HT1080 (cell line): ENCODE measurements at places on chromosomes 16 and 17. TPM values are rescaled to one million over a fixed set of nuclear protein-coding genes. Genes with fewer than 3 reads are reported as not detected.

Gene CHD9NB
- total RNA-seq = 3.7 and 4.2 TPM in 2 replicates

Gene ATP2A1
- 0.27 TPM in 1 of 2 replicates, not detected in the other for total RNA-seq

Gene ITGB4
- total RNA-seq = 1.1 and 1.4 TPM in 2 replicates

Gene HOXB1
- not detected in 2 replicates for total RNA-seq

Gene TNP2
- not detected in 2 replicates for total RNA-seq

Gene FBRS
- 20.0 and 23.1 TPM in 2 replicates for total RNA-seq

Gene TMEM208
- total RNA-seq = 39.4 and 50.3 TPM in 2 replicates

Gene APOBR
- total RNA-seq = 0.03 TPM in 1 of 2 replicates, not detected in the other

Gene MYLK3
- total RNA-seq = 0.17 and 0.19 TPM in 2 replicates

Gene LPO
- total RNA-seq = 0.05 TPM in 1 of 2 replicates, not detected in the other

Gene KRT33B
- not detected in 2 replicates for total RNA-seq

Gene KRTAP1-1
- total RNA-seq = not detected in 2 replicates

Gene MYADML2
- total RNA-seq = not detected in 2 replicates

Gene TXNL4B
- 12.7 and 14.4 TPM in 2 replicates for total RNA-seq

Gene ARHGAP44
- 0.17 and 1.00 TPM in 2 replicates for total RNA-seq

Gene UTP4
- 42.4 and 72.3 TPM in 2 replicates for total RNA-seq

Gene MT3
- not detected in 2 replicates for total RNA-seq

Gene KRTAP2-2
- not detected in 2 replicates for total RNA-seq

Gene TELO2
- total RNA-seq = 27.1 and 35.6 TPM in 2 replicates

Gene PTX4
- total RNA-seq = not detected in 2 replicates

Gene P2RX1
- total RNA-seq = not detected in 2 replicates

Gene MBTPS1
- 62.4 and 72.8 TPM in 2 replicates for total RNA-seq

Gene HIC1
- total RNA-seq = 0.53 and 0.79 TPM in 2 replicates

Gene ABI3
- total RNA-seq = 10.3 and 13.7 TPM in 2 replicates

Gene MPP3
- 10.6 and 12.5 TPM in 2 replicates for total RNA-seq

Gene GRAP
- total RNA-seq = 0.11 and 0.23 TPM in 2 replicates

Gene SLC25A10
- 96.9 and 106 TPM in 2 replicates for total RNA-seq

Gene GPR142
- not detected in 2 replicates for total RNA-seq

Gene CCR7
- 0.07 and 0.21 TPM in 2 replicates for total RNA-seq

Gene EPN2
- total RNA-seq = 13.5 and 15.8 TPM in 2 replicates

Gene CDRT15
- not detected in 2 replicates for total RNA-seq

Gene RASL10B
- total RNA-seq = 6.8 and 7.6 TPM in 2 replicates

Gene CCDC200
- total RNA-seq = not detected in 2 replicates

Gene GLTPD2
- not detected in 2 replicates for total RNA-seq

Gene DHRS7C
- total RNA-seq = not detected in 2 replicates

Gene MPO
- total RNA-seq = not detected in 2 replicates

Gene CCL13
- not detected in 2 replicates for total RNA-seq

Gene NGFR
- 6.3 and 9.2 TPM in 2 replicates for total RNA-seq

Gene NEUROD2
- not detected in 2 replicates for total RNA-seq

Gene PCYT2
- 27.6 and 34.8 TPM in 2 replicates for total RNA-seq

Gene ALOXE3
- total RNA-seq = 0.60 and 1.0 TPM in 2 replicates

Gene UNC13D
- 2.7 TPM in 2 replicates for total RNA-seq

Gene GH2
- total RNA-seq = not detected in 2 replicates

Gene KDM6B
- total RNA-seq = 0.27 and 0.87 TPM in 2 replicates

Gene BCAR1
- 81.0 and 92.8 TPM in 2 replicates for total RNA-seq

Gene MLST8
- 50.0 and 69.1 TPM in 2 replicates for total RNA-seq
